ENCODE measurements at places on chromosomes 11 and 22. TPM values are rescaled to one million over a fixed set of nuclear protein-coding genes. Genes with fewer than 3 reads are reported as not detected.
A peak's percentile ranks its signal among the peaks of the same experiment; 100 is the strongest.

DNA sequence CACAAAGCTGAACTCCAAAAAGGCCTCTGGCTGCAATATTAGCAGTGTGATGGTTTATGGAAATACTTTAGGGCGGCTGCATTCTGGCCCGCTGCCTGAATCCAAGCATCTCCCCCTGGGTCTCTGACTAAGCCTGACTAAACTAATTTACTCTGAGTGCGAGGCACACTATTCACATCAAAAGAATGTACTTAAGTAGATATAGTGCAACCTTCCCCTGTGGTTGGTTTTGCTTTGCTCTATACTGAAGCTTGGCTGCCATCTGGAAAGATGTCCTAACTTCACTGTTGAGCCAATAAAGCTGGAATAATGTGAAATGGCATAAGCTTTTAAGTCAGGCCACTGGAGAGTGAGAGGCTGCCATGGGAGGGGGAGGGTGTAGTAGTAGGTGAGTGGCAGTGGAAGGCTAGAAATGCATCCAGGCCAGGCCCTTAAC lies 321.6 kb downstream of the AASDHPPT start:
- H3K27ac ChIP-seq, result no peak overlapping the region
- H3K36me3 ChIP-seq, result peaks cover 5% of the 10 kb centered on the region
- no peak for DNase-seq
- H3K27me3 ChIP-seq, result peaks cover 9% of the 10 kb centered on the region
- peaks cover 19% of the 10 kb centered on the region for H3K4me1 ChIP-seq
- no peak overlapping the region for H3K4me3 ChIP-seq

HPX gene
- 1.5 TPM for total RNA-seq

DNA sequence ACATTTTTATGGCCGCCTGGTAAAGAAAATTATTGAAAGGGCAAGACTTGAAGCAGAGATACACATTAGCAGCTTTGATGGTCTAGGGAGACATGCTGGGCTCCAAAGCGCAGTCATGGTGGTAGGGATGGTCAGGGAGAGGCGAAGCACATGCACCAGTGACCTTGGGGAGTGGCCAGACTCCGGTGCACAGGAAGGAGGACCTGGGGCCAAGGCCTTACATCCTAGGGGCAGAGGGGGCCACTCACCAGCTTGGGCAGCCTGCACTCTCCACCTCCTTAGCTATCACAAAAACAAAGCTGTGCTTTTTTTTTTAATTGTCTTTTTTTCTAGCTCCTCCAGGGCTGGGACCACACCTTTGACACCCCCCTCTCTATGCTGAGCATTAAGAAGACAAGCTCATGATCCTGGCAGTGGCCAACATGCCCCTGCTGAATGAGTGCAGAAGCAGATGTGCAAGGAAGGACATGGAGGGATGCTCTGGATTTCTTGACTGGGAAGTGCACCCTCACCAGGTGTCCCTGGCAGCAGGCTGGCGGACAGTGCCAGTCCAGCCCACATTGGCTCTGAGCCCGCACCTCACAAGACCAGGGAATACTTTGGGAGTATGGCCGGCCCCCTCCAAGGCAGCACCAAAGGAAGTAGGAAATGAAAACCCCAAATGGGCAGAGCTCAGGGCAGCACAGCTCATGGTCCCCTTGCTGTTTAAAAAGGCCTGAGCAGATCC lies 619.9 kb downstream of the TBC1D22A start:
- no peaks in the 10 kb centered on the region for H3K4me1 ChIP-seq
- no peak overlapping the region for H3K27ac ChIP-seq
- H3K4me3 ChIP-seq, result no peak overlapping the region
- no peaks in the 10 kb centered on the region for H3K27me3 ChIP-seq
- no peak for DNase-seq

- no peak overlapping the region for H3K27ac ChIP-seq
- H3K4me1 ChIP-seq, result no peaks in the 10 kb centered on the region
- H3K36me3 ChIP-seq, result peaks cover 1% of the 10 kb centered on the region
- DNase-seq, result no peak
- peaks cover 29% of the 10 kb centered on the region for H3K27me3 ChIP-seq
Observed at GRCh38 chr11:123718063-123718462, 23.4 kb downstream of the ZNF202 start.

TREH gene
- 0.33 TPM for total RNA-seq

DNA sequence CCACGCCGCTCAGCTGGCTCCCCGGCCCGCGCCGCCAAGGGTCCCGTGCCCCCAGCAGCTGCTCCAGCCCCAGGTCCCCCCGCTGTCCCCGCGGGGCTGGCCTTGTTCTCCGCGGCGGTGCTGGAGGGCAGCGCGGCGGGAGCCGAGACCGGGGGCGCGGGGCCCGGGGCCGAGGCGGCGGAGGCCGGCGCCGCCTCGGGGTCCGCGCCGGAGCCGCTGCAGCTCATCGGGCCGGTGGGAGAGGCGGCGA lies 128 bp downstream of the TAF10 start:
- H3K4me3 ChIP-seq, result peak overlapping the region; percentile 91
- peaks cover 24% of the 10 kb centered on the region for H3K36me3 ChIP-seq
- no peaks in the 10 kb centered on the region for H3K27me3 ChIP-seq
- DNase-seq, result no peak
- peak overlapping the region; percentile 95 for H3K27ac ChIP-seq

GRCh38 chr11:124167826-124168231 lies 15.3 kb upstream of the OR10D3 start:
- no peaks in the 10 kb centered on the region for H3K36me3 ChIP-seq
- no peak overlapping the region for H3K27ac ChIP-seq
- no peaks in the 10 kb centered on the region for H3K27me3 ChIP-seq
- peaks cover 15% of the 10 kb centered on the region for H3K4me1 ChIP-seq
- no peak for DNase-seq

Data from type B pancreatic cell (in vitro differentiated cells).